ENCODE measurements at places on chromosomes 1 and 21.

GRCh38 chr1:116721451-116722007 lies 32.7 kb upstream of the CD2 start:
- no peak for DNase-seq

- DNase-seq, result no peak
These were observed 35.5 kb upstream of the IGSF21 start for GRCh38 chr1:18072066-18072465.

DNA sequence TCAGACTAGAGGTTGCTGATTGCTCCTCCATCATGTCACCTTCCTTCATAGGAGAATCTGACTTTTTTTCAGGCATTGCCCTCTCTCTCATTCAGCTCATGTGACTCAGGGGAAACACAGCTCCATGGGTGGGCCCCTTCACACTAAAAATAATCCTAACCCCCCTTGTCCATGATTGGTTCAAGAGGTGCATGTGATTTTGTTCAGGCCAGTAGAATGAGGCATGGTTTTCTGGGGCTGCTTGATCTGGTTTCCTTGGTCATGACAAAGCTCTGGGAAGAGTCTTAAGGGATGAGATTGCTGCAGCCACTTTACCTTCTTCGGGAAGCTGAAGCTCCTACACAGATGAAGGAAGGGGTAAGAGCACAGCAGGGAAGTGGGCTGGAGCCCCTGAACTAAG lies 56.3 kb downstream of the SPAG17 start:
- DNase-seq, result no peak

DNA sequence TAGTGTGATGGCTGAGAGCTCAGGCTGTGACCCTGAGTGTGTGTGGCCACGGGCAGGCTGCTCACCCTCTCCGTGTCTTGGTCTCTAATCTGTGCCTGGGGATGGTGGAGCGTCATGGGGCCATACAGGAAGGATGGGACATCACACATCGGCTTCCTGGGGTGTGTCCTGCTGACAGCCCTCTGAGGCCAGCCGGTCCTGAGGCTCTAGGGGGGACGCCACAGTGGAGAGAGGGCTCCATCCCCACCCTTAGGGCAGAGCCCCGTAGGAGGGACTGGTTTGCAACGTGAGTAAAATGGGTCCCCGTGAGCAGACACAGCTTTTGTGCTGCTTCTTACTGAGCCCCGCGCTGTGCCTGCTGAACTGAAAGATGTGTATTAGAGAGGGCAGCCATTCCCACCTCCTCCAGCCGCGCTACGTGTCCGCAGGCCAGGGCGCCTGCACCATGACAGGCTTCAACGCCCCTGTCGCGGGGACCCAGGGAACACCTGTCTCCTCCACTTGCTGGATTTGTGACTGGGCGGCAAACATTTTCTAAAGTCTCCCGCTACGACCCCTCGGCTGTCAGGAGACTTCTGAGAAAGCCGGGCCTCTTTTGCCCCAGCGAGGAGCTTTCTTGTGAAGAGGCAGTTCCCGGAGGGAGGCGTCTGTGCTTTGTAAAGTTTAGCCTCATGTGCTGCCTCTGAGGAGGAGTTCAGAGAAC lies 8.1 kb downstream of the COL18A1 start:
- DNase-seq, result no peak

- DNase-seq, result no peak
These were observed 128.5 kb downstream of the PROX1 start for GRCh38 chr1:214116258-214116657.

DNA sequence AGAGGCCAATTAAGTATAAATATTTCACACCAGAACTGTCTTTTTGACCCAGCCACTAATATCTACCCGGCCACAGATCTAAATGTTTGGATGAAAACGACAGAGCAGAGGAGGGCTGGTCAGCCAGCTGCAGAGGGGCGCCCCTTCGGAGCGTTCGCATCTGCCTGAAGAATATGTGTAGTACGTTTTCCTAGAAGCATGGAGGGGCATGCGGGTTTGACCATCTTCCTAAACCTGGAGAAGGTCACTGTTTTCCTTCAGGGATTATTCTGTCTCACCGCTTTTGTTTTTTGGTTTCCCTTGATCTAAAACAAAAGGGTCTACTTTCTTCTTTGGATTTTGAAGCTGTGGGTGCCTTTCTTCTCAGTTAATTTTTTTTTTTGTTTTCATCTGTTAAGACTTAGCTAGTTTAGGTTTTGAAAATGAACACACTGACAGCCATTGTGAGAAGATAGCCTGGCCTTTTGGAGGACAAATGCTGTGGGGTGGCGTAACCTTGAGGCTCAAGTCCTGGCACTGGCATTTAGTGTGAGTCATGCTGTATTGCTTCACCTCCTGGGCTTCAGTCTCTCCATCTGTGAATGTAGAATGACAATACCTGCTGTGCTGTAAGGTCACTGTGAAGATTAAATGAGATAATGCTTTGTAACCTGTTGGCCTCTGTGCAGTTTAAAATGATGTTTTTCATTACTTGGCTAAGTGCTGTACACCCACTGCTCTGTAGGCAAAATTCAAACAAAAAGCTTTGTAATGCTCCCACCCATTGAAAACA lies 74.1 kb upstream of the IRF2BP2 start:
- DNase-seq, result peak; percentile 88

GRCh38 chr1:52057876-52058415 lies 1.9 kb downstream of the BTF3L4 start:
- DNase-seq, result no peak

DNA sequence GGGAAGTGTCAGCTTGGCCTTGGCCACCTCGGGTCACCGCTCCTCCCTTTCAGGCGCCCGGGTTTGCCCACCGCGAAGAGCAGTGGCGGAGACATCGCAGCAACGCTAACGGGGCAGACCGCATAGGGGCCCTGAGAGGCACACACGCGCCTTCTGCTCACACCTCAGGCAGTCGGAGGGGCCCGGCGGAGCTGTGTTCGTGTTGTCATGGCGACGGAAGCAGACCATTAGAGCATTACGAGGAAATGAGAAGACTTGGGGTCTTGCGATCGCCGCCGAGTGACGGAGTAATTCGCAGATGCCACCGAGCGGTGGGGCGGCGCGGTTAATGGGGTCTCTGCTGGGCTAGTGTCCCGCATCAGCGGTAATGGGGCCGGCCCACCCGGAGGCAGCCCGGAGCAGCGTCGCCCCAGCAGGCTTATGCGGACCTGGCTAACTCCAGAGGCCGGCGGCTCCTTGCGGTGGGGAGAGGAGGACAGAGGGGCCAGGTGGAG lies 144.1 kb downstream of the TNR start:
- DNase-seq, result no peak

- no peak for DNase-seq
These were observed 58.3 kb downstream of the UBIAD1 start for GRCh38 chr1:11331036-11331944.

- peak; percentile 99 for DNase-seq
These were observed 537.8 kb downstream of the SMYD3 start for GRCh38 chr1:245969283-245969682.

DNA sequence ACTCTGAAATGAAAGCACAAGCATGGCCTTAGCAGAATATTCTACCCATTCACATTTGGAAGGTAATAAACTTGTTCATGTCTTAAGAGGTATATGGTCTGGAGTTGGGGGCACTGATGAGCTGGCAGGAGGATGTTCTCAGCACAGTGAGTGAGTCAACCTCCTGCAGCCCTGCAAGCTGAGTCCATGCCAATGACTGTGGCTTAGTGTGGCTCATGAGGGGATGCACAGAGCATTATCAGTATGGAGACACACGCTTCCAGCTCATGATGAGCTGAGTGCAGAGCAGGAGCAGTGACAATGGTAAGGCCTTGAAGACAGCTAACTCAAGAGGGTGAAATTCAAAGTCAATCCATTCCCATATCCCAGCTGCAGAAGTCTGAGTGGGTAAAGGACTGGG lies 102.3 kb downstream of the TNFSF18 start:
- DNase-seq, result peak; percentile 64

GRCh38 chr1:93665015-93665414 lies 16.6 kb downstream of the BCAR3 start:
- no peak for DNase-seq

- DNase-seq, result no peak
These were observed 64.2 kb downstream of the ZNF684 start for GRCh38 chr1:40595623-40596022.

All from fibroblast of villous mesenchyme (primary cell).